ENCODE measurements at places on chromosomes 3 and 15.

DNA sequence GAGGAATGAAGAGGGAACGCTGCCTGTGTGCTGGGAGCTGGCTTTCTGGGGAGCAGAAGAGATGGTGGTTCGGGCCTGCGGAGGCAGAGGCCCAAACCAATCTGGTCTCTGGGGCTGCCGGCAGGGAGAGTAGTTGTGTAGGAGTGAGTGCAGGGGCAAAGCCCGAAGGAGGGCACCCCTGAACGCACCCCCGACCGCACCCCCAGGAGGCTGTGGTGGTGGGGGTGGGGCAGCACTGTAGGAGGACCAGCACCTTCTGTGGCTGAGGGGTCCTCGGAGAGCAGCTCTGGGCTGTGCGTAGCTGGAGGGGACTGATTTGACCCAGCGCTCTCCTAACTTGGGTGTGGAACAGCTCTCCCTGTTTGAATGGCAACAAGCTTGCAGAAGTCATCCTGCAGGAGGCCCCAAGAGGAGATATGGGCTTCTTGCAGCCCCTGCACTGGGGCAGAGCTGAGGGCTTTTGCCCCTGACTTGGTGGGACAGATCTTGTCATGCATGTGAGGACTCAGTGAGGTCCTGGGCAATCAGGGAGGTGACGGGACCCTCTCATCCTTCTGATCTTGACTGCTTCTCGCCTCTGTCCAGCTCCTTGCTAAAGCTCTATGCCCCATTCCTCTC is 26.1 kb downstream of the C15orf39 start:
- no peak for DNase-seq

- no peak for DNase-seq
Observed at GRCh38 chr3:140205598-140205997, 270.6 kb downstream of the CLSTN2 start.

- no peak for DNase-seq
Observed at GRCh38 chr3:187919048-187919447, 173.8 kb upstream of the BCL6 start.

- no peak for DNase-seq
Observed at GRCh38 chr3:48467110-48467454, 20.5 kb downstream of the ATRIP start.

- DNase-seq, result no peak
Observed at GRCh38 chr3:195774917-195775316, 36.8 kb downstream of the MUC4 start.

GRCh38 chr3:87426918-87427317 is 150.5 kb upstream of the POU1F1 start:
- DNase-seq, result no peak

GRCh38 chr15:40828447-40829036 is at the start of gene PPP1R14D:
PPP1R14D (minus strand) TSS chr15:40828708; CDS start chr15:40828641, 67 bp downstream.
- no peak for DNase-seq

- DNase-seq, result no peak
Observed at GRCh38 chr3:10004960-10005564, 18.4 kb upstream of the EMC3 start.

GRCh38 chr15:96735632-96736240 is 405.2 kb downstream of the NR2F2 start:
- no peak for DNase-seq

GRCh38 chr3:126051234-126051633 is 32.7 kb downstream of the SLC41A3 start:
- no peak for DNase-seq

DNA sequence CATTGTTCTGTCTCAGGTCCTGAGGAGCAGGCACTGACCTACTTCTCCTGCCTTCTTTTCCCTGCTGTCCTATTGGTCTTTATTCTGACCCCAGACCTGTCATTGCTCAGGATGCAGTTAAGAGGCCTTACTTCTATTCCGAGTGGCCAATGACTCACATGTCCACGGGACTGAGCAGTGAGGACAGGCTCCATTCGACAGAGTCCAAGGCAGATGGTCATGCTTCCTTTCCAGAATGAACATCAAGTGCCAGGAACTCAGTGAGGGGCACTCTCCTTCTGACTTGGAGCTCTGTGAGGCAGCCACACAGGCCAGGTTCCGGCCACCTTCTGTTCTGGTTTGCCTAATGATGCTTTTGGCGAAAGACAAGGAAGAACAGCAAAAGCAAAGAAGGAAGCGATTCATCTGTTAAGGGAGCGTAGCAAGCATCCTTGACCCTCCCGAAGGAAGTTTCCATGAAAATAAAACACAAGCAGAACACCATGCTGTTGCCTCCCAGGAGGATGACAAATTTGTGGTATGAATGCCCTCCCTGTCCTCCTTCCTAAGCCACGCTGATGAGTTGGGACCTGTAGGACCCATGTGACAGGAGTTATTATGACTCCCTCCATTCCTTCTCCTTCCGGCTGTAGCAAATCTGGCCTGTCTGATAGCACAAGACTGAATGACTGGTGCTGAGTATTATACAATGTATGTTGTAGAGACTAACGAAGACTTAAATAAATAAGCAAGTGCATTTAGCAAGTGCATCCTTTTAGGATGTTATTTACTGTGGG is 14.4 kb upstream of the TPRG1 start:
- DNase-seq, result no peak

DNA sequence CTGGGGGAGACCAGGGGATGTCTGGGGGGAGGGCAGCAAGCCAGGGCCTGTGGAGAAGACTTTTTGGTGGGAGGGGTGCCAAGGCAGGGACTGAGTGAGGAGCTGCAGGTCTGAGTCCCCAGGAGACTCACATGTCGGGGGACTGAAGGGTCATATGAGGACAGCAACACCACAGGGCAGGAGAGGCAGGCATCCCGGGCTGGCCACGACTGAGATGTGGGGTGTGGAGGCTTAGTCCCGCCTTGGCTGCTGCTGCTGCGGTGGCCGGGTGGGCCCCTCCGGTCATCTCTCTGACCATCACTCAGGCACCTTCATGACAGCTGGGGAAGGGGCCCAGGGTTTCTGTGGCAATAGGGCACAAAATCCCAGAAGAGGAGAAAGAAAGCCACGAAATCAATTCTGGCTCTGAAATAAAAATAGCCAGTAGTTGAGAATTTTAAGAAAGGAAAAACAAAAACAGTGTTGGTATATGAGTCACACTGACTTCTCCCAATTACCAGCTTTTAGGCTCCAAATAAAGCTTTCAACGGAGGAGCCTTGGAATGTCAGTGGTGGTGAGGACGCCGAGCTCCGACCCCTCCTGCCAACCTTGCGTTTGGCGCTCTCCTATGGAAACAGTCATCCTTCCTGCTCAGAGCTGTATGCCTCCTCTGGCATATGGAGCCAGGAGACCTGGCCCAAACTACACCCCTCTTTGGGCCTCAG is 52.9 kb upstream of the ITGA11 start:
- no peak for DNase-seq

- no peak for DNase-seq
Observed at GRCh38 chr3:87706176-87706575, 352.6 kb downstream of the CGGBP1 start.

DNA sequence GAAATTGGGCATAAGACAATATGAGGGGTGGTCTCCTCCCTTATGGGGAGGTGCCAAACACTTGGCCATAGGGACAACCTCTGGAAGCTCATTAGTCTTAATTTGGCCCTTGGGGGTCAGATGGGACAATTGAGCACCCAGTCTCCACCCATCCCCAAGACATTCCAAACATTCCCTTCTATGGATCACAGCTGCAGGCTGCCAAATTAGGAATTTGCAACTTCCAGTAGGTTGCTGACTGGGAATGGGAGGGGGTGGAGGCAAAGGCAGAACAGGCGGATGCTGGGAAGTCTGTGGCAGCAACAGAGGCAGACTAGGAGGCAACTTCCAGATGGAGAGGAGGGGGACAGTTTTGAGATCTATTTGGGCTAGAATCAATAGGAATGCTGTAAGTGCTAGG is 1.4 kb upstream of the PDHB start:
- DNase-seq, result no peak
